GM04503 (cell line): ENCODE measurements at places on chromosomes 7 and 10.

DNA sequence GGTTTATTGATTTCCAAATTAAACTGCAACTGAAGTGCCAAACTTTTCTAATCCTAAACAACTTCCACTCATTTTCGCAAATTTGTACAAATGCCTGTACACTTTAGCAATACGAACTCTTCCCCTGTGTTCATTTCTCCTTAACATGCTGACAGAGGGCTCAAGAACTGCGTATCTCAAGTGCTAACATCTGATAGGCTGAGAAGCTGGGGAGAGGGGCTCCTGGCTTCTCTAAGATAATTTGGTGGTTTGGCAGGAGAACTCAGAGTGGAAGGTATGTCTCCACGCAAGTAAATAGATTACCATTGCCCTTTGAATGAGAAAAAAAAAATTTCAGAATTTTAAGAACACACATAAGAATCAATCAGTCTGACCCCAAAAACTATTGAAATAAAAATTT is 53.3 kb upstream of the ANLN start:
- no peak for DNase-seq

- no peak for DNase-seq
Measured at GRCh38 chr7:19455623-19456022, 253.2 kb downstream of the POLR1F start.

DNA sequence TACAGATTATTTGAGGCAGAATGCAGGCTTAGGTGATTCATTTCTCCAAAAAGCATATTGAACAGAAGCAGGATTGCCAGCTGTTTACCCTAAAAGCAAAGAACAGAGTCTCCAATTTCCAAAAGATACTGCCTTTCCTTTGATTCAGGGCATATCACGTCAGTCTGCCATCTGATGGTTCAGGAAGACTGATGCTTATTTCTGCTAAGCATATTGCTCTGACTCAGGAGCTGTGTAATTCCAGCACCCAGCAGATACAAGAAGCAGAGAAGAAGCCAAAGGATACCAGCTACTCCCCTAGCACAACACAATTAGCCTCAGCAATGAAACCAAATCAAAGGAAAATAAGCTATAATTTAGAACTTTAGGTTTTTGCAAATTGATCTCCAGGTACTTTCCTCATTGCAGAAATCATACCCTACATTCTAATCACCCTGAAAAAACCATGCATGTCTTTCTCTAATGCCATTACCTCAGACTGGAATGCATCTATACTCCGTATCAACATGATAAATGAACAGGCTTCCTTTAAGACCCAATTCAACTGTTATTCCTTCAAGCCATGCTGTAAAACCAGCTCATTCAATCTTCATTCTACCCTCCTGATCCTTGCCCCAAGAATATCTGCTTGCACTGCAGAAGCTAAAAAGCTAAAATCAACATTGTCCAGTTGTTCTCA is 55.1 kb downstream of the ABI1 start:
- no peak for DNase-seq

DNA sequence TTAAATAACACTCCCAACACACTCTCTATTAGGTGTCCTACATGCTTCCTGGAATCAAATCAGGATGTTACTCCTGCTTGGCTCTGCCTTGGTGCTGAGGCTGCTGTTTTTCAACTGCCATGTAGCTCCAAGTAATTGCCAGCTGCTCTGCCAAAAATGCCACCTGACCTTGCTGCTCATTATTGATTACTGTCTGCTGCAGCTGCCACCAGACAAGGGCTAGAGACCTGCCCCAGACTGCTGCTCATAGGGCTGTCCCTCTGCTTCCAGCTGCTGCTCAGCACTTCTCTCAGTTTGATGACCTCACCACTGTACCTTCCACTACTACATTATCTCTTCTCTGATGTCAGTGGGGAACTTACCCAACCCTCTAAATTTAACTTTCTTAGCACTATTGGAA is 102.5 kb downstream of the PCLO start:
- DNase-seq = no peak

DNA sequence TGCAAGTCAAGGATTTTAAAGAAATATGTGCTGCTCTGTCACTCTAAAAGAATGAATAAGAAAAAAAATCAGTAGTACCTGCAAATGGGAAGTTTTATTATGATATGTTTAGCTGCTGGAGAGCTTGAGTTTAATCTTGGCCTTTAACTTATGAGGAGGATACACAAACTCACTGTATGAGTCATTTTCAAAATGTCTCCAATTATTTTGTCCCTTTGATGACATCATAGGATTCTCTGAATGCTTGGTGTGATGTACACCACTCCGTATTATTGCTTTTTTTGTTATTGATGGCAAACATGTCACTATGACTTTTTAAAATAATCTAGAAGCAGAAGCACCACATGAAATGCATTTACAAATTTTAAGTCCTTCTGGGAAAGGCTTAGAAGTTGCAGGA is 125.8 kb downstream of the RALA start:
- DNase-seq = peak; percentile 32

GRCh38 chr10:122182308-122182707 is 88.8 kb upstream of the BTBD16 start:
- DNase-seq = no peak

- no peak for DNase-seq
Measured at GRCh38 chr10:98649170-98649569, 202.4 kb upstream of the HPS1 start.

DNA sequence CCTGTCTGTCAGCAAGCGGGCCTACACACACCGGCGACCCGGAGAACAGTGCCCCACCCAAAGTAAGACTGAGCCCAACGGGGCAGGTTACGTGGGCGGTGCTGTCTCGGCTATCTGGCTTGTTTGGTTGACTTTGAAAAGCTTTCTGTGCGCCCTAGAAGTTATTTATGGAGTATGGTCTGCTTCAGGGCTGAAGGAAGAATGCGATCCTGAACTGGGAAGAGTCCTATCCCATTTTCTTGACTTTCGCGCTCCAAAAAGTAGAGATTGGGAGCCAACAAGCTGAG is 1.5 kb downstream of the INA start:
- DNase-seq = no peak

DNA sequence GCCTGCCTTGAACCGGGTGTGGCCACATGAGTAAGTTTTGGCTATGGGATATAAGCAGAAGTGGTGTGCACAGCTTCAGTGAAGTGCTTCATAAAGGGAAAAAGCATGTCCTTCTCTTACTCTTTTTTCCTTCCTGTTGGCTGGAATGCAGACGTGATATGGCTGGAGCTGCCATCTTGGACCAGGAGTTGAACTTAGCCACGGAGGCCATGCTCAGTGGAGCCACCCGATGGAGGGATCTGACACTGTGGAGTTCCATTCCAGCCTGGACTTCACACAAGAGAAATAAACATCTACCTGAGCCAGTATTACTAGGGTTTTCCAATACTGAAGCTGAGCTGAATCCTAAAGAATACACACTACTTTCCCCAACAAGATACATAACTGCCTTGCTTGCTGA is 52.3 kb downstream of the CCDC3 start:
- no peak for DNase-seq

DNA sequence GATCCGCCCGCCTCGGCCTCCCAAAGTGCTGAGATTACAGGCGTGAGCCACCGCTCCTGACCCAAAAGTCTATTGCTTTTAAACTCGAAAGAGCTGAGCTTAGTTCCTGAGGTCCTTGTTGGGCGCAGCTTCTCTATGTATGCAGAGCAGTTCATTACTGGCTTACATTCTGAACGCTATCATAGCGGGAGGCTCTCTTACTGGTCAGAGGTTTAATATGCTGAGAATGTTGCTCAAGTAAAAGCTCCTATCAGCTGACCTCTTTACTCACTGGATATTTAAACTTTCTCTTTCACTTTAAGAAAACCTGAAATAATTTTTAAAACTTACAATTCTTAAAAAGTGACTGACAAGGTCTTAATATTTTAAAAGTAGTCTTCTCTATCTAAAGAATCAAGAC is 160.8 kb upstream of the WNT16 start:
- DNase-seq = no peak

- no peak for DNase-seq
Measured at GRCh38 chr7:158107806-158108205, 479.8 kb downstream of the PTPRN2 start.

GRCh38 chr10:59876695-59877094 is 29.7 kb downstream of the CCDC6 start:
- DNase-seq = no peak

GRCh38 chr7:157276731-157277562 is 59.9 kb upstream of the DNAJB6 start:
- no peak for DNase-seq

GRCh38 chr7:26135076-26135475 is 16.9 kb upstream of the NFE2L3 start:
- no peak for DNase-seq

DNA sequence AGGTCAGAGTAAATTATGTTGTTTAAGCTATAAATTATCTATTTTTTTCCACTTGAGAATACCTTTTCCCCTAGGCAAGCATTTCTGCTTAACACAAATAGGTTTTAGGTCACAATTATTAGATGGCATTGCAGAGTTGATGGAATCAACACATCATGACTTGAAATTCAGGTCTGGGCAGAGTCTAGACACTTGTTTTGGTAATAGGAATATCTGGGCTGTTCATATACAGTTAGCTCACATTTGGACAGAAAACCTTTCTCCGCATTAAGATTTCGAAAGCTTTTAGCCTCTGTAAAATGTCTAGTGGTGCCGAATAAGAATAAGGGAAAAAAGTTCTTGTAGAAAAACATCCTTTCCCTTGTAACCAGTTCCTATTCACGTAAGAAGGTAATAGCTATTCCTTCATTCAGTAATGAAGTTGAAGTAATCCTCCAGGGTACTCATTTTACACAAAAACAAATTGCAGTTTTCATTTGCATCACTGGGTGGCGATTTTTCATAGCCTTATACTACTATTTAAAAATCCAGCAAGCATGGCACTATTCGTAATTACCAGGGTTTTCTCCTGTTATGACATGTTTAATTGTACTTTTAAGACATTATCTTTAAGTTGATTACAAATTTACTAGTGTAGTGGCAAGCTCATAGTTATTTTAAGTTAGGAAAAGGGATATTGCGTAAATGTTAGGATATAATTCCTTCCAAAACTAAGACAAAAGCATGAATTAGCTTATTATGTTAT is 37.0 kb downstream of the RPA3 start:
- DNase-seq = no peak

DNA sequence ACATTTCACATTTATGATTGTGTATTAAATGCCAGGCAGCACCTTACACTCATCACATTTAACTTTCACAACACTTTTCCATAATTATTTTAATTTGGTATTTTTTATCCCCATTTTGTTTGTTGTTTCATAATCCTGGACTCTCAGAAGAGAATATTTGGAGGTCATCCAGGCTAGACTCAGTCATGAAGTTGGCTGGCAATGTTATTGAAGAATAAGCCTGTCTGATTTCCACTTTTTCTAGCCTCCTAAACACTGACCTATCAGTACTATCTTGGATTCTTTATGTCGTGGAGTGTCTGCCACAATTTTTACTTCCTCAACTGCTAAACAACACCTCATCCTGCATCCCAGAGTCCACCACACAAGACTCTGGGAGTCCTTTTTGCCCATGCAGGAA is 372.3 kb upstream of the NRP1 start:
- DNase-seq = peak; percentile 47

DNA sequence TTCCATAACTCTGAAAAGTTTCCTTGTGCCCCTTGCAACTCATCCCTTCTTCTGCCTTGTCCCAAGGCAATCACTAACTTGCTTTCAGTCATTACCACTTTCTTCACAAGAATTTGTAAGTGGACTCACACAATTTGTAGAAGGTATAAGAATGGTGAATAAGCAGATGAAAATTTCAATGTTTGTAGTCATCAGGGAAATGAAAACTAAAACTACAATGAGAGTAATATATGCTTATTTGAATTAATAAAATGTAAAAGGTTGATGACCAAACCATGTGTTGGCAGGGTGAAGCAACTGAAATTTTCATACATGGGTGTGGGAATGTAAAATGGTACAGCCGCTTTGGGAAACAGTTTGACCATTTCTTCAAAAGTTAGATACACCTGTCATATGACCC is 79.7 kb downstream of the GNAT3 start:
- no peak for DNase-seq

- no peak for DNase-seq
Measured at GRCh38 chr7:111238886-111239285, 148.0 kb downstream of the LRRN3 start.
